H54 (cell line): ENCODE measurements at places on chromosomes 13 and 19.

DNA sequence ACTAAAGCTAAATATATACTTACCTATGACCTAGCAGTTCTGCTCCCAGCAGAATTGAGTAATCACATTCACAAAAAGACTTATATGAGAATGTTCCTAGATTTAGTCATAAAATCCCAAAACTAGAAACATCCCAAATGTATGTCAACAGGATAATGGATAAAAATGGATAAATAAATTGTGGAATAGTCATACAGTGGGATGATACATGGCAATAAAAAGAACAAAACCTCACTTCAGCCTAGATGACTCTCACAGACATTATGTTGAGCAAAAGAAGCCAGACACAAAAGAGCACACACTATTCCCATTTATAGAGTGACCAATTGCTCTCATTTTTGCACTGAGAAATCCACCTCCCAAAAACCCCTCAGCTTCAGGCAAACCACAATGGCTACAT lies 352.4 kb upstream of the HTR2A start:
- DNase-seq: no peak

DNA sequence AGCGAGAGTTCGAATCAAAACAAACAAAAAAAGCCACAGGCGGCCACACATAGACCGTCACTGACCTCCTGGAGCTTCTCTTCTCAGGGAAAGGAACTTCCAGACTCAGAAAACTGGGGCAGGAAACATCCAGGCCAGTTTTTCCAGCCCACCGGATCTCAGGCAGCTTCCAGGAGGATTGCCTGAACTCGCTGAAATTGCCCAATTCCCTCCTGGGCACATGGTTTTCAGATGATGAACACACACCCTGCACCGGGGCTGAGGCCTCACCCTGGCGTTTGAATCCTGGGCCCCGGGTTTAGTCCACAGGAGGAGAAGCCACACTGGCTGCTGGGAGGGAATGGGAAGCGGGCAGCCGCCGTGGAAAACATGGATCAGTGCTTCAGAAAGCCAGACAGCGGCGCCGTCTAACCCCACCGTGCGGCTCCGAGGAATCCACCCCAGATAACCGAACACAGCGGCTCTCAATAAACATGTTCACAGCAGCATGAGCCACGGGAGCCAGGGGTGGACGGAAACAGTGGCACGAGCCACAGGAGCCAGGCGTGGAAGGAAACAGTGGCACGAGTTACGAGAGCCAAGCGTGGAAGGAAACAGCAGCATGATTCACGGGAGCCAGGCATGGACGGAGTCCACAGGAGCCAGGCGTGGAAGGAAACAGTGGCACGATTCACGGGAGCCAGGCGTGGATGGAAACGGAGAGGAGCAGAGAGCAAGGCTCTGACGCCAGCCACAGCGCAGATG lies 18.2 kb upstream of the PTBP1 start:
- DNase-seq: peak; percentile 79

DNA sequence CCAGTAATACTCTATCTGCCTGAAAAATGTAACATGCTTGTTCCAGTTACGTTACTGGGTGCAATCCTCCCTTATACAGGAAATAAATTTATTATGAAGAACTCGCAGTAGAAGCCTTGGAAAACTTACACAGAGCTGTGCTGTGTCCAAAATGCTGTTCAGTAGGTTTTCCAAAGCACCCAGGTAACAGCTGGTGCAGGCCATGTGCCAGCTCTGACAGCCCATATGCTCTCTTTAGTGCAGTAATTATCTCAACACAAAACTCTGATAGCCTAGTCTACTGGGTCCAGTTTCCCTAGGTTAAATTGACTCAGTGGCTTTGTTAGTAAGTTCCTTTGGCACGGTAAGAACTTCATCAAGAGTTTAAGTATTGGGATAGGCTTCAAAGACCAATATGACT lies 120.7 kb upstream of the OBI1 start:
- no peak for DNase-seq

- no peak for DNase-seq
These were observed 972.1 kb downstream of the SLITRK5 start for GRCh38 chr13:88643233-88643632.

DNA sequence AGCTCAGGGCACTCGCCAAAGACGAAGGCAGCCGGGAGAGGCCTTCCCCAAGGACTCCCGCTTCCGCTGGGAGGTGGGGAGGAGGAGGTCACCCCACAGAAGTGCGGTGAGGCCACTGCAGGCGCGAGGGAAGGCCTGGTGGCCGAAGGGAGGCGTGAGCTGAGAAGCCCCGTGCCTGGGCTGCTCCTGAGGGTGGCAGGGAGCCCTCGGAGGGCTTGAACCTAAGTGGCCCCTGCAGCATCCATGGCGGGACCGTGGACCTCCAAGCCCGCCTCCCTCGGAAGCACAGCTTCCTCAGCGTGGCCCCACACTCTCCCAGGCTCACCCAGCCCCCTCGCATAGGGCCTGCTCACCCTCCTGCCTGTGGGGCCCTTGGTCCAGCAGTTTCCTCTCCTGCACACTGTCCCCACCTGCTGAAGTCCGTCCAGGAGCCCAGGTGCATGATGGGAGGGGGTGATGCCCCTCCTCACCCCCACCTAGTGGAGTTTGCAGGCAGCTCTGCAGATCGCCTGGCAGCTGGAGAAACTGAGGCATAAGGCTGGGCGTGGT lies 25.9 kb downstream of the EFNA2 start:
- peak; percentile 71 for DNase-seq

DNA sequence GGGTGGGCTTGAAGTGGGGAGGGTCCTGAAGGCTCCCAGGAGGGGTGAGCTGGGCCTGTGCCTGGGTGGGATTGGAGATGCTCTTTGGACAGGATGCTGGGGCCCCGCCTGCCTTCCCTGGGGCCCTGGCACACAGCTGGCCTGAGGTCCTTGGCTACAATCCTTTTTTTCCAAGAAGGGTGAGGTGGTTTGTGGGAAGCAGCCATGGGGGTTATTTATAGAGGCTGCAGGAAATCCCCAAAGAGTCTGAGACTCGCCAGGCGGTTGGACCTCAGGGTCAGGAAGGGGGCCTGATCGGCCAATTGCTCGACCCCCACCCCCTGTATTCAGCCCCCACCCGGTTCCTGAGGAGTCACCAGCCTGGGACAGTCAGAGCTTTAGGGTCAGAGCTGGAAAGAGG lies 10.0 kb downstream of the GTPBP3 start:
- no peak for DNase-seq

DNA sequence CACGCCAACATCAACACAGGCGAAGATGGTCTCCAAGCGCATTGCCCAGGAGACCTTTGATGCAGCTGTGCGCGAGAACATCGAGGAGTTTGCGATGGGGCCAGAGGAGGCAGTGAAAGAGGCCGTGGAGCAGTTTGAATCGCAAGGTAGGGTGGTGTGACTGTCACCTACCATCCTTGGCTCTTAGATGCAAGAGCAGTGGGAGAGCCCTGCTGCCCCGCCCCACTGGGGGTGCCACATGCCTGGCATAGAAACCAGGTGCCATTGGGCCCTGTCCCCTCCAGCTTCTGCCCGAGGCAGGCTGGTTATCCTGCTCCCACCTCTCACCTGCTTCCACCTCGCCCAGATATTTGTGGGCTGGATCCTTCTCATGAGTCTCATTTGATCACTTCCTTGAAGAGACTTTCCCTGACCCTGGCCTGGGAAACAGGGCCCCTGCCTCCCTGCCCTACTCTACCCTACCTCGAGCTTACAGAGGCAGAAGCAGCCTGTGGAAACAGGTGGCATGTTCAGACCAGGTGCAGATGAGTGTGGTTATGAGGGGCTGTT lies 9.4 kb downstream of the ARMC6 start:
- DNase-seq: no peak

GRCh38 chr13:23871616-23872220 lies 17.5 kb downstream of the MIPEP start:
- DNase-seq: peak; percentile 1

GRCh38 chr19:42498169-42498757 lies 30.0 kb downstream of the CEACAM1 start:
- DNase-seq: no peak

GRCh38 chr19:38281811-38282566 lies 17.6 kb downstream of the SPINT2 start:
- no peak for DNase-seq

DNA sequence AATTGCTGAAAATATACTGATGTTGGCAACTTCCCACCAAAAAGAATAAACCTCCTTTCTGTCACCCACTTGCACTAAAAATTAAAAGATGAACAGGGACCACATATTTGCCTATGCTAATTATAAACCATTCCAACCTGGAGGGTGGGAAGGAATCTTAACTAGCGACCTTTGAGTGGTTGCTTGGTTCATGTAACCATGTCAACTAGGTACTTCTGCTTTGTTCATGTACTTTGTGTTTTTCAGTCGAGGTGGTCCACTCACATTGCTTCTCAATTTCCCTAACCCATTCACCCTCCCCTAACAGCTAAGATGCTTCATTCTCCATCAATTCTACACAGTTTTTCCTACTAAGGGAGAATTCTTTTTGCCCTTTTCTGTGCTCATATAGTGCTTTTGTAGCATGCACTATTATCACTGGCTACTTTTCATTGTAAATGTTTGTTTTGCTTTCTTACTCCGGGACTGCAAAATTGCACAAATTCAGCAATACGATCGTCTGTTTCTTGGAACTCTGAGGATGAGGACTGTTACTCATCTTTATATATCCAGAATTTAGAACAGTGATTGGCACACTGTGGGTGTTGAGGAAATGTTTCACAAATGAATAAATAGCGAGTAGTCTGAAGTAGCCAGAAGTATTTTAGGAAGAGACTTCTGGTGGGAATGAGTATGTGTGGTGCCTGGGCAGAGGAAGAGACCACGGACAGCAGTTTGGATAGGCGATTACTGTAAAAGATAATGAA lies 187.5 kb downstream of the GPC6 start:
- DNase-seq: no peak

DNA sequence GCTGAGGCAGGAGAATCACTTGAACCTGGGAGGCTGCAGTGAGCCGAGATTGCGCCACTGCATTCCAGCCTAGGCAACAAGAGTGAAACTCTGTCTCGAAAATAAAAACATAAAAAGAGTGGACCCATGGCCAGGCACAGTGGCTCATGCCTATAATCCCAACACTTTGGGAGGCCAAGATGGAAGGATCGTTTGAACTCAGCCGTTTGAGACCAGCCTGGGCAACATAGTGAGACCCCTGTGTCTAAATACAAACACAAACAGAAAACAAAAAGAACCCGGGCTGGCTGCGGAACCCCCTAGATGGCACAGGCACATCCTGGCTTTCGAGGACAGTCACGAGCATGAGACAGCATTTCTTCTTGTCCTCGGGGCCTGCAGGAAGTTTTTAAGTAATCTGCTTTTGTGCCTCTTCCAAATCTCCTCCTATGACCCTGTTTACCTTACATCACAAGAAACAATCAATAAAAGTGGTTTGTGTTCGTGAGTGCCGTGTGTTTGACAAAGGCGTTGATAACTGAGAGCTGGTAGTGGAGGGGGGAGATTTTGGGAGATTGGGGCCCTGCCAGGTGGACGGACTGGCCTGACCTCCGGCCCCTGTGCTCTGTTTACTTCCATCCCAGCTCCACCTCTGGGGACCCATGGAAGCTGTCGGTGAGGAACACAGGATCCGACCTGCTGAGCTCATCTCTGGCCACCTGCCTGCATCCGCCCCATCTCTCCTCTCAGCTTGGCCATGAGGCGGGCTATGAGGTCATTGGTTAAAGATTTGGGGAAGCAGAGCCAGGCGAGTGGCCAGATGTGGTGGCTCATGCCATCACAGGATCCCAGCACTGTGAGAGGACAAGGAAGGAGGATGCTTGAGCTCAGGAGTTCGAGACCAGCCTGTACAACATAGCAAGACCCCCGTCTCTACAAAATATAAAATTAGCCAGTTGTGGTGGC lies 5.9 kb upstream of the GDF15 start:
- peak; percentile 81 for DNase-seq

- peak; percentile 53 for DNase-seq
These were observed at the start of gene FOXA3 for GRCh38 chr19:45863840-45864628. FOXA3 (plus strand) TSS chr19:45864326; CDS start chr19:45864457, 131 bp downstream.

GRCh38 chr13:109642358-109642757 lies 144.0 kb downstream of the IRS2 start:
- DNase-seq: no peak

GRCh38 chr19:28472843-28473242 lies 740.1 kb downstream of the UQCRFS1 start:
- DNase-seq: no peak

DNA sequence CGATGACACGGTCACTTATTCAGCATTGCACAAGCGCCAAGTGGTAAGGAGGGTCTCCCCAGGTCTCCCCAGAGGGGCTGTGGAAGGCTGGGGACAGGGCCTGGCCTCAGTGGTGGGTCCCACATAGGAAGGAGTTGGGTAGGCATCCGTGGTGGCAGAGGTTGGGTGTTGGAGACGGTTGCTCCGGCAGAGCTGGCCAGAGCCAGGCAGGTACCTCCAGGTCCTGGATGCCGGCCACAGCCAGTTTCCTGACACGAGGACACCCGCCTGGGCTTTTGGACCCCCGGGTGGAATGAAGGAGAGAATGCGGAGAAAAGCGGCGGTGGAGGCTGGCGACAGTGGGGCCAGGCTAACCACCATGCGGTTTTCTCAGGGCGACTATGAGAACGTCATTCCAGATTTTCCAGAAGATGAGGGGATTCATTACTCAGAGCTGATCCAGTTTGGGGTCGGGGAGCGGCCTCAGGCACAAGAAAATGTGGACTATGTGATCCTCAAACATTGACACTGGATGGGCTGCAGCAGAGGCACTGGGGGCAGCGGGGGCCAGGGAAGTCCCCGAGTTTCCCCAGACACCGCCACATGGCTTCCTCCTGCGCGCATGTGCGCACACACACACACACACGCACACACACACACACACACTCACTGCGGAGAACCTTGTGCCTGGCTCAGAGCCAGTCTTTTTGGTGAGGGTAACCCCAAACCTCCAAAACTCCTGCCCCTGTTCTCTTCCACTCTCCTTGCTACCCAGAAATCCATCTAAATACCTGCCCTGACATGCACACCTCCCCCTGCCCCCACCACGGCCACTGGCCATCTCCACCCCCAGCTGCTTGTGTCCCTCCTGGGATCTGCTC lies 1.3 kb upstream of the FFAR1 start:
- no peak for DNase-seq

GRCh38 chr13:28218679-28219078 lies 80.3 kb downstream of the PAN3 start:
- no peak for DNase-seq

GRCh38 chr19:2663920-2664571 lies 38.4 kb downstream of the GNG7 start:
- no peak for DNase-seq

GRCh38 chr19:31761281-31761913 lies 412.2 kb upstream of the TSHZ3 start:
- DNase-seq: no peak

DNA sequence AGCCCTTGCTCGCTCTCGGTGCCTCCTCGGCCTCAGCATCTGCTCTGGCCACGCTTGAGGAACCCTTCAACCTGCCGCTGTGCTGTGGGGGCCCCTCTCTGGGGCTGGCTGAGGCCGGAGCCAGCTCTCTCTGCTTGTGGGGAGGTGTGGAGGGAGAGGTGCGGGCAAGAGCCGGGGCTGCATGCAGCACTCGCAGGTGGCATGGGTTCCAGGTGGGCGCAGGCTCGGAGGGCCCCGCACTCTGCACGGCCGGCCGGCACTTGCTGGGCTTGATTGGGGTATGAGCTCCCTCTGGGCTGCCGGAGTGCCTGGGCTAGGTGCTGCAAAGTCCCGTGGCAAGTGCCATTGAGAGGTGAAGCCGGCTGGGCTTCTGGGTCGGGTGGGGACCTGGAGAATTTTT lies 31.7 kb upstream of the RPL21 start:
- DNase-seq: no peak

GRCh38 chr19:46089432-46089831 lies 35.1 kb downstream of the IGFL3 start:
- DNase-seq: no peak
